CD4-positive, alpha-beta memory T cell (primary cell): ENCODE measurements at places on chromosomes 13 and 19. TPM values are rescaled to one million over a fixed set of nuclear protein-coding genes. Genes with fewer than 3 reads are reported as not detected.

The GSX1 gene
- not detected for total RNA-seq

The PRSS57 gene
- total RNA-seq, result not detected

The GPR12 gene
- not detected for total RNA-seq

The OR7D2 gene
- total RNA-seq, result not detected

The SLC7A10 gene
- not detected for total RNA-seq

DNA sequence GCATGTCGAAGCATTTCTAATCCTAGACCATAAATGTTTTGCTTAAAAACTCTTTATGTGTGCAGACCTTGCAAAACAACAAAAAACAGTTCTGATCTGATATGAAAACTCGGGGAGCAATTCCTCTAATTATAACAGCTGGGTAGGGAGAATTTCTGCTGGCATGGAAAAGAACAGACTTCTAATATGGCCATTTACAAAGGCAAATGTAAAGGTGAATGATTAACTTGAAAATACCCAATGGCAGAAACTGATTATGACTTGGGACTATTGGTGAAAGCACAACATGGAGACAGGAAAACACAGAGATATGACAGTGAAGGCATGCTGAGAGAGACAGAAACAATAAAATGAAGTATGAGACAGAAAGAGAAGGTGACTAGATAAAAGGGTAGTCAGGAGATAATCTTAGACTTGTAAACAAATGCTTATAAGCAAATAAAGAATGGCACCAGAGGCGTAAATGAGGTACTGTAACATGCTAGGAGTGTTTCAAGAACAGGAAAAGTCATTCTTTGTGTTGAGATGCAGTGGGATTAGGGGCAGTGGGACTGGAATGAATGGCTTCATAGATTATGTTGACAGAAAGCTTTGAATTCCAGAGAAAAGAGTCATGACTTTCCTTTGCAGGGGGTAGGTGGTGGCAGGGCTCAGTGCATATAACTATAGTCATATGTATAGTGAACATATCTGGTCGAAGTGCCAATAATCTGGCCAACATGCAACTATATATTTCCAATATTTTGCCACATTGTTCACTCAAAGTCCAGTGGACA lies 393.0 kb downstream of the ITGBL1 start:
- DNase-seq, result no peak

DNA sequence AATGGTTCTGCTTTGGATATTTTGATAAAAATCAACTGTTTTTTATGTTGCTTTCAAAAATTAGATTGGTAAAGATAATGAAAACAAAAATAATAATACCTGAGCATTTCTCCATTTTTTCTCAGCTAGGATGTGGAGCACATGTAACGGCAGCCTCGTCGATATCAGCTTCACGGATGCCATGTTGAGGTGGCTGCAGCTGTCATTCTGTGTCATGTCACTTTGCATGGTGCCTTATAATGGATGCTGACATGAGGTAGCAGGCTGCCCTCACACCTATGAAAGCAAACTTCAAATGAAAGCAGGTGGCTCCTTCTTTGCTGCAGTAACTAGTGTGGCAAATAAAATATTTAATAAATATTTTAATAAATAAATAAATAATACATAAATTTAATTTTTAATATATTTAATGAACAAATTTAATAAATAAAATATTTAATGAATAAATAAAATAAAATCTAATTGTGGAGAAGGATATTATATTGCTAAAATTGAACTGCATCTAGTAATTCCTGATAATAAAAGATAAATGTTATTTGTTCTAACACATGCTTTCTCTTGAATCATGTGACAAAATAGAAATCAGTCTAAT lies 955.7 kb upstream of the SLC10A2 start:
- DNase-seq, result no peak

DNA sequence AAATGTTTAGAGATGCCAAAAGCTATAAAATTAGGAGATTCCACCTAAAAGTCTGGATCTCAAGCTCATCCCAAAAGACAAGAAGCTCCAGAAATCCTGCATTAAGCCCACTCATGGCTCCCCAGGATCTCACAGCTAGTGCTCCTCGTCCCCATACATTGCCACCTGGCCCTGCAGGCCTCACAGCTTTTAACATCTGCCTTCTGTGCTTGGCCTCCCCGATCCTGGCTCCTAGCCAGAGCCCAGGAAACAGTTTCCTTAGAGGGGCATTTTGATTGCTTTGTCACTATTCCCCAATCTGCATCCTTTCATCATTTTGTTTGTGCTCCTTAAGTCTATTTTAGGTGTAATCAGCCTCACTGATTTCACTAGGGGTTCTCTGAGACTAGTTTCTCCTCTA lies 14.5 kb upstream of the DCT start:
- no peak for DNase-seq

- DNase-seq, result no peak
These were observed 593.5 kb downstream of the KCTD12 start for GRCh38 chr13:76292726-76293125.

DNA sequence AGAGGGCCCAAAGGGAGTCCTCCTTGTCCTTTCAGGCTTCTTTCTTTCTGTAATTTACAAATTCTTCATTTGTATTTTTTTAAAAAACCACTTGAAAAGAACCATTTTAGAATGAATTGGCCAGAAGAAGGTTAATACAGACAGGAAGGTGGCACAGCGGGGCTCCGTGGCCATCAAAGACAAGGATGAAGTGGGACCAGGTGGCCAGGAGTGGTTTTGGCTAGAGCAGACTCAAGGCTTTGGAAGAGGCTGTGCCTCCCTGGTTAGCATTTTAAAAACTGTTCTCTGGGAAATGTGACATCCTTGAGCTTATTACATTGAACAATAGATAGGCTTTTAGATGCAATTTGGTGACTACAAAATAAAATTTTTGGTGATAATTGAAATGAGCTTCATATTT lies 48.4 kb downstream of the ATP8A2 start:
- DNase-seq, result no peak

- no peak for DNase-seq
These were observed 49.4 kb upstream of the INTS6 start for GRCh38 chr13:51502153-51502651.

DNA sequence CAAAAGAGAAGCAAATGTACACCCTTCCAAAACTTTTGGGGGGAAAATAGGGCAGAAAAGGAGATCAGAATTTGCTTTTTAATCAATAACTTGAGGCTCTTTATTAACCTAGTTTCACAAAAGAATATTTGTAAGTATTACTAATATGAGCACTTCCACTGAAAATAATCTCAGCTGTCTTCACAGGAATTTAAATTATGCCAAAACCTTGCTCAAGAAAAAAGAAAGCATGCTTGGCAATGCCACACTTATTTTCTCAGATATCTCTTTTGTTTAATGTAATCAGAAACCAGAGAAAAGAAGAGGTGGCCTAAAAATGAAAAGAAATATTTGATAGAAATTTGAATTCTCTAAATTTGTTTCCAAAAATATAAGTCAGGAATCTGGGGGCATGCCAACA lies 234.9 kb upstream of the GPC6 start:
- no peak for DNase-seq

- DNase-seq, result no peak
These were observed 14.6 kb downstream of the YIPF2 start for GRCh38 chr19:10913716-10914340.

DNA sequence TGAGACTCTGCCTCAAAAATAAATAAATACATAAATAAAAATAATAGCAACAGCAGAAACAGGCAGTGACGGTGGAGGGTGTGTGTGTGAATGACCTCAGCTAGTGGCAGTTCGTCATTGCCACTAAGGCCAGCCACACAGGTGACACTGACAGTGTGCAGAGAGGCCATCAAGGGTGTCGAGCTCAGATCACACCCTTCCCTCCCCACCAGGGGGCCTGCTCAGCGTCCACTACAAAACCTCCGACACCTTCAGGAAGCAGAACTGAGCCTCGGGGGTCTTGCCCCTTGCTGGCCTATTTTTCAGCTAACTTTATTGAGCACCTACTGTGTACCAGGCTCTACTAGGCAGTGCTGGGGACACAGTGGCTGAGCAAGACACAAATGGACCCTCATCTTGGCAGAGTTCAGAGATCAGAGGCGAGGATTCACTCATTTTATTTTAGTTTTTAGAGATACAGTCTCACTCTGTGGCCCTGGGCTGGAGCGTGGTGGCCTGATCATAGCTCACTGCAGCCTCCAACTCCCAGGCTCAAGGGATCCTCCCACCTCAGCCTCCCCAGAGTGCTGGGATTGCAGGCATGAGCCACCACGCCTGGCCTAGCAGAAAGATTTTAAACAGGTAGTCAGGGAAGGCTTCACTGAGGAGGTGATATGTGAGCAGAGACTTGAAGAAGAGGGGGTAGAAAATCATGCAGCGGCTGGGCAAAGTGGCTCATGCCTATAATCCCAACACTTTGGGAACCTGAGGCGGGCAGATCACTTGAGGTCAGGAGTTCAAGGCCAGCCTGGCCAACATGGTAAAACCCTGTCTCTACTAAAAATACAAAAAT lies 30.3 kb upstream of the SEMA6B start:
- DNase-seq, result no peak

GRCh38 chr19:45643927-45644771 lies 5.0 kb upstream of the EML2 start:
- DNase-seq, result no peak

- no peak for DNase-seq
These were observed 4.0 kb upstream of the GSX1 start for GRCh38 chr13:27788271-27788670.

GRCh38 chr13:95222733-95223018 lies 78.6 kb downstream of the ABCC4 start:
- no peak for DNase-seq

DNA sequence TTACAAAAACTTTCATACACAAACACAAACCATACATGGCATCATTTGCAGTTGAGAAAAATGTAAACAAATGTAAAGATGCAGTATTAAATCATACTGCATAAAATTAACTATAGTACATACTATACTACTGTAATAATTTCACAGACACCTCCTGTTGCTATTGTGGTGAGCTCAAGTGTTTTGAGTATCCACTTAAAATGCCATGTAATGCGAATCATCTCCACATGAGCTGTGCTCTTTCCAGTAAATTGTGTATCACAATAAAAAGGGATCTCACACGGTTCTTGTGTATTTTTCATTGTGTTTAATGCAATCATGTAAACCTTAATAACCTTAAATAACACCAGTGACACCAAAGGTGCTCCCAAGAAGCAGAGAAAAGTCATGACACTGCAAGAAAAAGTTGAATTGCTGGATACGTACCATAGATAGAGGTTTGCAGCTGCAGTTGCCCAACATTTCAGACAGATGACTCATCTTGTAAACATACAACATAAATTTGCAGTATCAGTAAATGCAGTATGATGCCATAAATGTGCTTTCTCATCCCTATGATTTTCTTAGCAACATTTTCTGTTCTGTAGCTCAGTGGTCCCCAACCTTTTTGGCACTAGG lies 166.6 kb downstream of the RAP2A start:
- DNase-seq, result no peak

GRCh38 chr19:18122424-18122823 lies 24.8 kb downstream of the MAST3 start:
- no peak for DNase-seq

GRCh38 chr19:42376177-42376555 lies 13.9 kb downstream of the CNFN start:
- DNase-seq, result no peak

- DNase-seq, result no peak
These were observed 10.6 kb downstream of the BRD4 start for GRCh38 chr19:15321739-15322138.

GRCh38 chr19:3691726-3692125 lies 8.5 kb downstream of the PIP5K1C start:
- DNase-seq, result no peak

DNA sequence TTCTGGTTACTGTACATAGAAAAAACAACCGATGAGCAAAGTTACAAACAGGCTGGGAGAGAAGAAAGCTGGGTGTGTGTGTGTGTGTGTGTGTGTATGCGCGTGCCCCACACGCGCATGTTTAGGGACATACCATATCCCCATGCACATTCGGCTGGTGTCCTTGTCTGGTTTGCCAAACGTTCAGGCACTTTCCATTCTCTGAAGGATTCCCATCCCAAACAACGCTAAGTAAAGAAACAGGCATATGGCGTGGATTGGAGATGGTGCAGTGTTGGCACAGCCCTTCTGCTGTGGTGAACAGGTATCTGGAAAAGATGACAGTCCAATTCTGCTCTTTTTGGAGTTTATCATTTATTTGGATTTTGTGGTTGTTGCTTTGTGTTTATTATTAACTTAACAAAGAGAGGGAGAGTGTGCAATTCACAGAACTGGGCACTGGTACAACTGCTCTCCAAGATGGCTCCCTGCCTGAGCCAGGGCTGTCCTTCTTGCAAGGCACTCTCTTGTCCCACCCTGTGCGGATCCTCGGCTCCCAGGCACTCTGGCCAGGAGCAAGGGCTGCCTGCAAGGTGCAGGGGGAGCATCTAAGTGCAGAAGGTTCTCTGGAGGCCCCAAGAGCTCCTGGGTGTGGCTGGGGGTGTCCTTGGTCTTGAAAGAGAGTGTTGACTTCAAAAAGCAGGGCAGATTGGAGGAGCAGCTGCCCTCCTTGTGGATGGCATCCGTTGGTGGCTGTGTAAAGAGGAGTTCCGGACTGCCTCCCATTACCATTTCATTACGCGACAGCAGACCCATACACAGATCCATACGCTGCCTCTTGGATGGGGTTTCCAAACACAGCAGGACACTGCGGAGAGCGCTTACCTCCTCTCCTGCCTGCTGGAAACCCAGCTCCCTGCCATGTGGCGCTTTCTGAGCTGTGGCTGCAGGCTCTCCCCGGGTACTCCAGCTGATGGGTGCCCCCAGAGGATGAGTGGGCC lies 263.1 kb downstream of the ZNF536 start:
- no peak for DNase-seq

- DNase-seq, result no peak
These were observed 3.0 kb upstream of the KCTD12 start for GRCh38 chr13:76889254-76889653.

DNA sequence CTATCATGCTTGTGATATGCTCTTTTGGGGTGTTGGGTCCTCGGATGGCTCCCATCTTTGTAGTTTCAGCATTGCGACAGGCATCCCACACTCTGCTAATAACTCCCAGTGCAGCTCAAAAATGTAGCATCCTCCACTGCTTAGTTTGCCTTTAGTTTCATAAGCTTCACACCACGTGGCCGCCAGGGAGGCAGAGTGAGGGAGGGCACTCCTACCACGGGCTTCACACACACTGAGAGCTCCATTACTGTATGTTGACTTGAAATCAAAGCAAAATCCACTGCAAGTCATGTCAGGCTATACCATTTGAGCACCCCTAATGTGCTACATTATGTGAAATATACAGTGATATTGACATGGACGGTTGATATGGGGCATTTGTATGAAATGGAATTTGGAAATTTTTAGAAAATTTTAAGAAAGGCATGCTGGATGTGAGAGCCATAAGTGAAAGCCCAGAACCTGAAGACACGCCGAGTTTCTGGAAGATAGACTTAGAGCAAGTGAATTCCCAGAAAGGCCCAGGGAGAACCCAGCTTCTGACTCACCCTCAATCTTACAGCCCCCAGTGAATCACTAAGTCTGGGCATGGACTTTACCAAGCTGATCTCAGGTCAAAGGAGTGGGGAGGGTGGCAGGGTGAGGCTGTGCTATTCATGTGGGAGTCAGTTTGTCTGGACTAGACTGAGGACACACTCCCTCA lies 94.1 kb downstream of the HSPH1 start:
- no peak for DNase-seq

- DNase-seq, result no peak
These were observed 441.6 kb downstream of the TDRD3 start for GRCh38 chr13:60838581-60838980.

GRCh38 chr19:862581-863314 lies 3.3 kb downstream of the CFD start:
- peak; percentile 81 for DNase-seq
